ENCODE measurements at places on chromosomes 4 and X.

- no peak for DNase-seq
Measured at GRCh38 chr4:139511320-139511719, 44.7 kb downstream of the SETD7 start.

- peak; percentile 25 for DNase-seq
Measured at GRCh38 chr4:72969976-72970375, 99.5 kb downstream of the COX18 start.

GRCh38 chrX:131763674-131764073, 219.8 kb downstream of the OR13H1 start:
- DNase-seq: no peak

GRCh38 chrX:101071582-101071981, 7.1 kb upstream of the TMEM35A start:
- no peak for DNase-seq

DNA sequence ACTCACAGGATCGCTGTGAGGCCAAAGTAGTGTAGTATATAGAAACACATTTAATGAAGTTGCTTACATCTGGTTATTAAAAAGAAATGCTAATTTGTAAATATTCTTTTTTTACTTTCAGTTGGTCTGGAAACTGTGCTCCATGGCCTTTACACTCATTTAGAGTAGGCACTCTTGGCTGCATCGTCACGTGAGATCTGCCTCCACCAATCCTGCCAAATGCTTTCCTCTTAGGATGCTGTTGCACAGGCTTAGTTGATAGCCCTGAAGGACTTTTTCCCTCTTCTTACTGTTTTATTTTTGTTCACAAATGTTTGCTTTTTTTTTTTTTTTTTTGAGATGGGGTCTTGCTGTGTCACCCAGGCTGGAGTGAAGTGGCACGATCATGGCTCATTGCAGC, 6.3 kb downstream of the CPE start:
- no peak for DNase-seq

- DNase-seq: no peak
Measured at GRCh38 chrX:41332005-41332404, 2.0 kb upstream of the DDX3X start.

DNA sequence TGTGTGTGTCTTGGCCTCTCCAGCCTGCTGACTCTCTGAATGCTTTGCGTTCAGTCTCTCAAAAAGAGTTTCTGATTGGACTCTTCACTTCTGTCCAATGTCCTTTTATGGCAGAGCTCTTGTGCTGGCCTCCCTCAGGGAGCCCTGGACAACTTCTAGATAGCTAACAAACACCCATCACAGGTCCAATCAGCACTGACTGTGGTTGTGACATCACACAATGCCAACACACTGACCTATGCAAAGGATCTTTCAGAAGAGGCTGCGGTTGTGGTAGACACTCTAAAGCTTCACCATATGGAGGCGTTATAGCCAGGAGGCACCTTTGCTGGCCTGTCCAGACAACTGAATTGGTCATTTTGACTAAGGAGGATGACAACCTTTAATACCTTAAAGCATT, 53.8 kb upstream of the LSM6 start:
- no peak for DNase-seq

DNA sequence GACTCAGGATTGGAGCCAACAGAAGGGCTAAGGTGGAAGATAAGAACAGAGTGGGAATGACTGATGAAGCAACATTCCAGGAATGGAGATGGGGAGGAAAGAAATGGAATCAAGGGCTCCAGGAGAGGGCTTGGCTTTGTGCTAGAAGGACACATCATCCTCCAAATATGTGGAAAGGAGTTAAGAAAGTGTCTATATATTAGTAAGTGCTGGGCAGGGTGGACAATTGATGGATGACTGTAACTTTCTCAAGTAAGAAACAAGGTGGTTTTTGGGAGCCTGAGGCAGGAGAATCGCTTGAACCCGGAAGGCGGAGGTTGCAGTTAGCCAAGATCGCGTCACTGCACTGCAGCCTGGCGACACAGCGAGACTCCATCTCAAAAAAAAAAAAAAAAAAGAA, 71.6 kb upstream of the NFKB1 start:
- DNase-seq: peak; percentile 55

DNA sequence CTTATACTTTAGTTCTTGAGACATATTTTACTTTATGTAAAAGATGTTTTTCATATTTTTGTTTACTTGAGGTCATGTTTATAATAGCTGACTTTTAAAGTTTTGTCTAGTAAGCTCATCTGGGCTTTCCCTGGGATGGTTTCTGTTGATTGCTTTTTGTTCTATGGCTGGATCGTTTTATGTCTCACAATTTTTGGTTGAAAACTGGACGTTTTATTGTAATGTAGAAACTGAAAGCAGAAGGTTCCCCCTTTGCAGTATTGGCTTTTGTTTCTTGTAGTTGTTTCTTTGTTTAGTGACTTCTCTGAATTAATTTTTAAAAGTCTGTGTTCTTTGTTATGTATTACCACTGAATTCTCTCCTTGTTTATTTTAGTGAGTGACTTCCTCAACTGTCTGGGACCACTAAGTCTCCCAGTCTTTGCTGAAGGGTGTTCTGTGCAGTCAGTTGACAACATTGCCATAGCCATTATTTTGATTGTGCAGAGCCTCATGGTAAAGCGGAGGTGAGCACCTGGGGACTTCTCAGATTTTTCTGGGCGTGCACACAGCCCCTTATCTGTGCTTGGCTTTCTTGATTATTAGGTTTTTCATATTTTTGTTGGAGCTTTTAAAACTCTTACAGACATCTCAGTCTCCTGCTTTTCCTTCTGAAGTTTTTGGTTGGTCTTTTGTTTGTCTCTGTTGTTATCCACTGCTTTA, 31.0 kb downstream of the KDM6A start:
- DNase-seq: no peak

- DNase-seq: no peak
Measured at GRCh38 chr4:41400296-41400695, 137.7 kb upstream of the LIMCH1 start.

- DNase-seq: no peak
Measured at GRCh38 chr4:186150926-186151325, 40.4 kb upstream of the CYP4V2 start.

- no peak for DNase-seq
Measured at GRCh38 chrX:46967547-46967946, 55.3 kb downstream of the JADE3 start.

- no peak for DNase-seq
Measured at GRCh38 chr4:108314900-108315589, 146.3 kb upstream of the LEF1 start.

DNA sequence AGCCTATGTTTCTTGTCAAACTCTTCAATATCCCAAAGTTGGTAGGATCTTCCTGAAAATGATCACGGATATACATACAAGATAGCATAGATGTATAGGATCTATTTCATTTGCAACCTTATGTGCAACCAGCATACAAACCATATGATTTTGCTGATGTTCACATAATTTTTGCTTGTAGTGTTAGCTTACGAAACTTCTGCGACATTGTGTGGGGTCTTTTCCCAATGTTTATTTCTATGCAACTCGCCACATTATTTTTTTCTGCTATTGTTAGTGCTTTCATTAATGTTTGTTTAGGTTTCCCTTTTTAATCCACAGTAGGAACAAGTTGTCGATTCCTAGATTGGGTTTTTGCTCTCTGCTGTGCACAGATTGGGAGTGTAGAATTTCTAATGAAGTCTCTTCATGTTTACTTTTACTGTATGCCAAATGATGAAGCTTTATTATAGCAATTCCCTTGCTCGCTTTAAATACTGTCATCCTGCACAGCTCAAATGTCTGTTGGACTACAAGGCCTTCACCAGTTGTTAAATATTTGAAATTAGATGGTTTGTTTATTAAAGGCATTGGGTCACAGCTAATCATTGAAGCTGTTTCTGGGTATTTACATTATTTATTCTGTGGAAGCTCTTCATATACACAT, 257.6 kb upstream of the PCDH7 start:
- no peak for DNase-seq

- DNase-seq: no peak
Measured at GRCh38 chr4:160493206-160493605, 1390.3 kb downstream of the RAPGEF2 start.

DNA sequence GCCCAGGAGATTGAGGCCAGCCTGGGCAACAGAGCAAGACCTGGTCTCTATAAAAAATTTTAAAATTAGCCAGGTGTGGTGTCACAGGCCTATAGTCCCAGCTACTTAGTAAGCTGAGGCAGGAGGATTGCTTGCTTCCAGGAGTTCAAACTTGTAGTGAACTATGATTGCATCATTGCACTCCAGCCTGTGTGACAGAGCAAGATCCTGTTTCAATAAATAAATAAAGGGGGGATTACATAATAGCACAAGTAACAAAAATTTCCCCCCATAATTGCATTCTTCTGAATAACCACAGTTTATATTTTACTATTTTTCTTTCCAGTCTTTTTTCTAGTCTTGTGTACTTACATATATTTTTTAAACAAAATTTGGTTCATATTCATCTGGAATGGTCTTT, 135.6 kb downstream of the CHIC2 start:
- DNase-seq: no peak

All from skeletal muscle cell (primary cell).